ENCODE measurements at places on chromosomes 2 and 18.
A peak's percentile ranks its signal among the peaks of the same experiment; 100 is the strongest.

DNA sequence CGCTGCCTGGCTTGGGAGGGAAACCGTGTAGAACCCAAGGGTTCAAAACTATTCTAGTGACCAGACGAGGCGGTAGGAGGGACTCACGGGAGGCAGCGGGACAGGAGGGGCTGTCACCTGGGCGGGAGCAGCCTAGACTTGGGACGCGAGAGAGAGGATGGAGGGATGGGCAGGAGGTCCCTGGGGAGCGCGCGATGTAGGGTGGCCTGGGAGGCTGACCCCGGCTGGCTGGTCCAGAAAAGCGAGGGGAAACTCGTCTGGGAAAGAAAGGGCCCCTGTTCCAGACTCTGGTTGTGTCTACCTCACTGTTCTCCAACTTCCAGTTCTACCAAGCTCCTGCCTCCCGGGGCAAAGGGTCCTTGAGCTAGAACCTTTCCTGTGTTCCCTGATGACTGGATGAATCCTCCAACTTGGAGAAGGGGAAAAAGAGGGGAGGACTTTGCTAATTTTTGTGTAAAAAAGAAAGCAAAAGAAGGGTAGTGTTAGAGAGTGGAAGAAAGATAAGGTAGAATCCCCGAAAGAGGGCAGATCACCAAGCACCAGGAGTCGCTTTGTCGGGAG lies 1.4 kb downstream of the DOK6 start:
- DNase-seq: no peak

DNA sequence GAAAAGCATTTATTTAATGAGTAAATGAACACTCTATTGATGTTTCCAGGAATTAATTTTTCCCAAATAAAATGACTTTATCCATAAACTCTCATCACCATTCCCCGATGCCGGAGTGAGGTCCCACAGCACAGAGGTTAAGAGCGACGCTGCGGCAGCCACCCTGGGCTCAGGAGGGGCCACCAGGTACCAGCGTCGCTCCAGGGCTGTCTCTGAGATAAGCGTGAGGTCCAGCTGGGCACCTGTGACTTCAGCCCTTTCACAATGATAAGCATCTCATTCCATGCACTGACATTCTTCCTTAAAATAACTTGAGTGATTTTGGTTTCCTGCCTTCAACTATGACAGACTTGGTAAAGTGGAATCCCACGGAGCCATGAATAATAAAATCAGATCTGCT lies 182.1 kb downstream of the TWIST2 start:
- no peak for DNase-seq

- no peak for DNase-seq
Observed at GRCh38 chr2:68284896-68285295, 32.6 kb upstream of the PPP3R1 start.

DNA sequence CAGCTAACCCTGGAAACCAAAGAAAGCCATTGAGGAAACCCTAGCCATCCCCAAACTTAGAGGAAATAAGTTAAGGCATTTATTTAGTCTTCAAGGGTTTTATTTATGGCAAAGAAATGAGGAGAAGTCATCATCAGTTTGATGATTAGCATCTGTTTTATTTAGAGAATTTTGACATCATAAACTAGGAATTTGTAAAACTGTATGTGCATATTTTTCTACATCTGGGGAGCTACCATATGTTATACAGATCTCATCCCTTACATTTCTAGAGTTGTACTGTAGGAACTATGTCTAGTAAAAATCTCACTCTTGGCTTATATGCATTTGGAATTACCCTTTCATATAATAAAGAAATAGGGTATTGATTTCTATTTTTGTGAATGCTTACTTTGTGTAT lies 48.7 kb downstream of the FMNL2 start:
- DNase-seq: no peak

DNA sequence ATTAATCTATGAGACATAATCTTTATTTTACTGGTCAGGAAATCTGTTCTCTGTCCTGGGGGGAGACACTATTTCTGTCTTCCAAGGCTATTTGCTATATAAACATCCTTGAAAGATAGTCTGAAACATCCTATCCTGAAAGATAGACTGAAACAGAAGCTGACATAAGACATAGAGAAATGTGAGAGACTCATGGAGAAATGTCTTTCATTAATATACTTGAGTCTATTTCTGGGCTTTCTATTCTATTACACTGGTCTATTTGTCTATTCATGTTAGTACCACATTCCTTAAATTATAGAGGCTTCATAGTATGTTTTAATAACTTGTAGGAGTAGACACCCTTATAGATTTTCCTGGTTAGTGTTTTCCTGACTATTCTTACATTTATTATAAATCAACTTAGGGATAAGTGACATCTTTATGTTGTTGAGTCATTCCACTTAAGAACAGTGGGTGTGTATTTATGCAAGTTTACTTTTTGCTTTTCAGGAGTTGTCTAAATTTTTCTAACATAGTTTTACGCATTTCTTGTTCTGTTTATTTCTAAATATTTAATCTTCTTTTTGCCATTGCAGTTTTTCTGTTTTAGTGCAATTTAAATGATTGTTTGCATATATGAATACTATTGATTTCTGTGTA lies 244.9 kb upstream of the ZSWIM2 start:
- no peak for DNase-seq

DNA sequence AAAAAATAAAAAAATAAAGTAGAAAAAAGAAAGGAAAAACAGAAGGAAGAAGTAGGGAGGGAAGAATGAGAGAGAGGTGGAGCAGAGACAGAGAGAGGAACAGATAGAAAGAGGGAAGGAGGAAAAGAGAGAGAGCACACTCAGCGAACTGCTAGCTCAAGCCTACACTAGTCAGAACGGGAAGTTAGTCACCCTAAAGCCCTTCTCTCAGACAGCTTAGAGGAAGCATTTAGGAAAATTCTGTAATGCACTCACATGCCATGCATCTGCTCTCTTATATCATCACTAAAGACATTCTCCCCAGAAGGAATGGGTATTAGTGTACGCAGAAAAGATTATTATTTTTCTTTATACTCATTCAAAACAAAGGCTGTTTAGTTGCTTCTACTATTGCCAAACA lies 68.1 kb upstream of the SULT1C3 start:
- DNase-seq: no peak

DNA sequence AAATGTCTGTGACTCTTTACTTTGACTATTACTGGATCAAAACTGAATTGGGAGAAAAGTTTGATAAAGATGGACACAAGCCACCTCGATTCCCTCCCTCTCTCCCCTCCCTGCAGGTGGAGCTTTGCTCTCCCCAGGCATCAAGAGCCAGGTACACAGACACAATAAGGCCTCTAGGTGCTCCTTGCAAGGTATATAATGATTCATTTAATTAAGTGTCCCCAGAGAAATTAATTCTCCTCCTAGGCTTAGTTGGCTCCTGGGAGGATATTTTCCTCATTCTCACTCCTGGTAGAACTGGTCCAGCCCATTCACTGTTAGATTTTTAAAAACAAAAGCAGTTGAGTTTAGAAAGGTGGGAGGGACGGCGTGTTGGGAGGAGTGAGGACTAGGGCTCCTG lies 352.4 kb upstream of the SMIM21 start:
- DNase-seq: no peak

DNA sequence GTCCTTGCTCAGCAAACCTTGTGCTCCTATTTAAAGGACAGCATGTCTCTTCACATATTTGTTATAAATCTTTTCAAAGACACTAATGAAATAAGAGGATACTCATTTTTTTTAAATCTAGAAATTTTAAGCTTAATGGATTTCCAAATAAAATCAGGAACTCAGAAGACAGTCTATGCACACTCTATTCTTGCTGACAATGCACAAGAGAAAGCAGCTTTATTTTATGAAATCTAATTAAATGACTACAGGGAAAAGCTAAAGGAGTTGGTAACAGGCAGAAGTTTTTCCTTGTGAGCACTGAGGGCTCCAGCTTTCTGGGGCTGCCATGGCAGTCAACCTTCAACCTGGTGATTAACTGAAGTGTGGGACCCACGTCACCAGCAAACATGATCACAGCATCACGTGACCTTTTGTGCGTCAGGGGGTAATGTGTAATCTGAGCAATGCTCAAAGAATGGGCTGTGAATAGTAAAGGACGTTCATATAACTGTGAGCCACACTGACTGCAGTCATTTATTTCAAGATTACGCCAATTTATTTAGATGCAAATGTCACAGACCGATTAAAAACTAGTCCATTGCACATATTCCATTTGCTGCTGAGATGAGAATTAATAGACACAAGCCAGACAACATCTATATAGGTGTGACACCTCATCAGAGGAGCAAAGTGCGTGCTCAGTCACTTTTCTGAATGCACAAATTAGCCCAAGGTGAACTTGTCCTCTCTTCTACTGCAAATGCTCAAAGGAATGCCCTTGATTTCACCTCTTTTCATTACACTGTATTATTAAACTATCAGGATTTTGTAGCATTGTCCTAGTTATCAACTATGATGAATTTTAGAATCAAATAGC lies 11.6 kb upstream of the DNER start:
- DNase-seq: no peak

GRCh38 chr2:175001566-175001965 lies 3.6 kb downstream of the CHN1 start:
- no peak for DNase-seq

DNA sequence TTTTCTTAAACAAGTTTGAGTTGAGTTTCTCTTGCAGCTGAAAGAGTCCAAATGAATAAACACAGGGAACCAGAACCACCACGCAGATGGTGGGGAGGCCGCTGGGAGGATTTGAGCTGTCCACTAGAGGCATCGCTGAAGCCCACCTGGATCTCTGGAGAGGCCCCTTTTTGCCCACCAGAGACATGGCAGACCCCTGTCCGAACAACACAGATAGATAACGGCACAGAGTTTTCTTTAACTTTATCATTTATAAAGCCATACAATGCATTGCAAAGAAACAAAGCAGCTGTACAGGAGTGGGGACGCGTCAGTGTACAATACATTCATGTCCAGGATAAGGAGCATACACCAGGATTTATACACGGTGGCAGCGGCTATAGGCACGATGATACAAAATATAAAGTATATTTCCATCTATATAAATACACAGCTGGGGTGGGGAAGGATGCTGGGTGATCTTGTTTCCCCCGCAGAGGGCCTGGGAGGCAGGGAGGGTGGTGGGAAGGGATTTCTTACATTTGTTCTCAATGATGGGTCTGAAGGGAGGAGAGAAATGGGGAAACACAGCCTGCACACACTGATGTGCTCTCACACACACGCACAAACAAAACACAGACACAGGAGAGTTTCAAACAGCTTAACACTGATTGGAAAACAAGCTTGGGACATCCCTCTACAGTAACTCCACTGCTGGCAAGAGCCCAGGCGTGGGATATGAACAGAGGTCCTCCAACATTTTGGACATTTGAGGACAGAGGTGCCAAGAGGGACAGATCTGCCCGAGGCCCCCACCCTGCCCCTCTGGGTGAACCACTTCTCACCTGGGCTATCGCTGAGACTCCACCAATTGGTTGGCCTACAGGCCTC lies 203.0 kb downstream of the TNS1 start:
- no peak for DNase-seq

DNA sequence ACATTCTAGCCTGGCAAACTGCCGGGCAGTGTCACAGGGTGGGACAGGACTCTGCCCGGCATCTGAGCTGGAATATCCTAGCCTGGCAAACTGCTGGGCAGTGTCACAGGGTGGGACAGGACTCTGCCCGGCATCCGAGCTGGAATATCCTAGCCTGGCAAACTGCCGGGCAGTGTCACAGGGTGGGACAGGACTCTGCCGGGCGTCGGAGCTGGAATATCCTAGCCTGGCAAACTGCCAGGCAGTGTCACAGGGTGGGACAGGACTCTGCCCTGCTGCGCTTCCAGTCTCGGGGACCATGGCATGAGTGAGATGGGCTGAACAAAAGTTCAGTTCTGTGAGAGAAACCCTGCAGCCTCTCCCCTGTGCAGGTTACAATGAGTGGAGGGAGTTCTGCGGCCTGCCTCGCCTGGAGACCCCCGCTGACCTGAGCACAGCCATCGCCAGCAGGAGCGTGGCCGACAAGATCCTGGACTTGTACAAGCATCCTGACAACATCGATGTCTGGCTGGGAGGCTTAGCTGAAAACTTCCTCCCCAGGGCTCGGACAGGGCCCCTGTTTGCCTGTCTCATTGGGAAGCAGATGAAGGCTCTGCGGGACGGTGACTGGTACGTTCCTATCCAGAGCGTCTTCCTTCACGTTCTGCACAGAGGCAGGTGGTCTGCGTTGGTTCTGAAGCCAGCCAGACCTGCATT lies 80.3 kb downstream of the TPO start:
- no peak for DNase-seq

GRCh38 chr2:171995586-171995985 lies 4.2 kb upstream of the METAP1D start:
- no peak for DNase-seq

DNA sequence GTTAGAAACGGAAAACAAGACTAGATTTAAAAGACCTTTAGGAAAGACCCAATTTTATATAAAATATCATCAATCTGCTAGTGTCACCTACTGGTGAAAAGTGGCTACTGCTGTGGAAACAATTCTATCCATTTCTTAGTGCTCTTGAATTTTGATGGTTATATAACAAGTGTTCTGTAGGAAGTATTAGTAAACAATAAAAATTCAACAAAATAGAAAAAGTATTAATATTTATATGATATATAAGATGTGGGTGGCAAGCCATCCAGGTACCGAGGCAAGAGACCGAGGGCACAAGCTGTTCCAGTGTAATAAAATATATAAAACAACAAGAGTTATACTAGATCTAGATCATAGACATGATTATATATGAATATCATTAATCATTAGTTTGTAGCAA lies 6.2 kb upstream of the TMEM87B start:
- DNase-seq: no peak

- peak; percentile 12 for DNase-seq
Observed at GRCh38 chr2:148926291-148926961, 51.4 kb downstream of the KIF5C start.

GRCh38 chr2:174338147-174338605 lies 3.4 kb downstream of the SP9 start:
- no peak for DNase-seq

GRCh38 chr2:5467178-5467905 lies 224.8 kb upstream of the SOX11 start:
- no peak for DNase-seq

- no peak for DNase-seq
Observed at GRCh38 chr2:167258712-167259111, 370.4 kb downstream of the XIRP2 start.

- no peak for DNase-seq
Observed at GRCh38 chr2:219870041-219870440, 242.6 kb downstream of the SLC4A3 start.

DNA sequence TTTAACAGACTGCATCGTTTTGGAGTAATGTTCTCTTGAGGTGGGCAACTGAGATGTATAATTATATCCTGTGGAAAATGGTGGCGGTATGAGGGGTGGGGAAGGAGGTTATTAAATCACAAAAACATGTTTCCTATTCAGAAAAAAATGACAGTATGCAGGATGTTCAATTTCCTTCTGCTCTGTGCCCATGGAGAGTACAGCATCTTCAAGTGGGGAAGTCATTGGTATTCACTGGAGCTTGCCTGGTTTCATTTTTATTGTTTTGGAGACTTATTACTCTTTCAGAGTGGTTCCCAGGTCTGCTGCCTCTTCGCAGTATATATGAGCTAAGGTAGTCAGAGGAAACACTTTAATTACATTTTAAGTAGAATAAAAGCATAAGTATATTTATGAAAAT lies 318.8 kb upstream of the RAB12 start:
- DNase-seq: no peak

- DNase-seq: no peak
Observed at GRCh38 chr18:63528863-63529492, 13.2 kb upstream of the SERPINB12 start.

Measured in stimulated activated CD8-positive, alpha-beta memory T cell treated with anti-CD3 and anti-CD28 coated beads, Interleukin-4, amount 100 ng/mL, for 1 hour (primary cell).